Left renal cortex interstitium (tissue), 4 donors: ENCODE measurements at places on chromosomes 2 and 18. TPM values are rescaled to one million over a fixed set of nuclear protein-coding genes. Genes with fewer than 3 reads are reported as not detected.

MAP2 gene
- 24.2 TPM for polyA plus RNA-seq

DNA sequence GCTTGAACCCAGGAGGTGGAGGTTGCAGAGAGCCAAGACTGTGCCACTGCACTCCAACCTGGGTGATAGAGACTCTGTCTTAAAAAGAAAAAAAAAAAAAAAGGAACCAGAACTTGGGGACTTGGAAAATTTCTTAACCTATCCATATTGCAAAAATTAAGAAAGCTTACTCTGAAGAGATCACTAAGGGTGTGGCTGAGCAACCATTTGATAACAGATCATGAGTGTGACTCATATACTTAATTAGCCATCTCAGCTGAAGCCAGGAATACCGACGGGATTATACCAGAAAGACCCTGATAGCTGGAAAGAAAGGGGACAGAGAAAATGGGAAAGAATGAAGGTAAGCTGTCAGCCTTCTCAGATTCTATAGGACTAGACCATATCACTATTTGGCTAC, 7.1 kb upstream of the ADD2 start:
- DNase-seq = no peak

DNA sequence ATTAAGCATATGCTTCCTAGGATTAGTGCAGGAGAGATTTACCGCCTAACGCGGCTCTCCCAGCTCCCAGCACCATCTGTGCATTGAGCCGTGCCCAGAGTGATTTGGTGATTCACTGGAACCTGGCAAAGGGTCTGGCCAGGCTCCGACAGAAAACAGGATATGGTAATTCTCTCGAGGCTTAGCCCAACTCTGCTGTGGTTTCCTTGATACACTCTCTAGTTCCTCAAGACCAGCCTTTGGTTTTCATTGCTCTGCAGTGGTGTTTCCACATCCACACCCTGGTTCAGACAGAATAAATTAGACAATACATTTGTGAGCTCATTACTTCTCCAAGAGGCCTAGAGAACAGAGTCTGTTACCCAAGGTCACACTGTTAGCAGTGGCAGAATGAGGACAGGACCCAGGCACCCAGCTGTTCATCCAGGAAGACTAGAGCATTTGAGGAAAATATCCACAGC, 23.0 kb upstream of the SMAD2 start:
- no peak for DNase-seq

GRCh38 chr2:2763351-2764000, 432.4 kb upstream of the MYT1L start:
- no peak for DNase-seq

GRCh38 chr18:22838639-22839277, 94.4 kb upstream of the RBBP8 start:
- DNase-seq = no peak

- no peak for DNase-seq
Observed at GRCh38 chr2:157333304-157334047, 7.9 kb upstream of the ERMN start.

GRCh38 chr18:80251700-80252099, 4.4 kb upstream of the PARD6G start:
- no peak for DNase-seq
